Small intestine (tissue), 16 donors: ENCODE measurements at places on chromosomes 1 and 21.

DNA sequence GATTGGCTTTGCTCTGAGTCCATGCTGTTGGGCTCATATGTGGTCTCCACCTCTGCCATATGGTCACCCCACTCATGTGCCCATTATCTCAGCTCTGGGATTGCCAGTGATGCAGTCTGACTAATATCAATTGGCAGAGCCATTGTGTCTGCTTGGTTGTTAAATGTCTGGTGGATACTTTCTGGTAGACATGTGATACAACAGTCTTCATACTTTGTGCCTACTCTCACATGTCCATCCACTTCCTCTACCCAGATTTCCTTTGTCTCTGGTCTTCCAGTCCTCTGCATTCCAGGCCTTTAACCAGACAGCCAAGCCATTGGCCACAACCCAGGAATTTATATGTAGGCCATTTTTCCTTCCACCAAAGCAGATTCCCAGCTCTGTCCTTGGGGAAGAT is 30.8 kb upstream of the DIPK1A start:
- DNase-seq, result no peak

GRCh38 chr1:153474347-153474746 is 13.9 kb upstream of the S100A7 start:
- DNase-seq, result no peak

DNA sequence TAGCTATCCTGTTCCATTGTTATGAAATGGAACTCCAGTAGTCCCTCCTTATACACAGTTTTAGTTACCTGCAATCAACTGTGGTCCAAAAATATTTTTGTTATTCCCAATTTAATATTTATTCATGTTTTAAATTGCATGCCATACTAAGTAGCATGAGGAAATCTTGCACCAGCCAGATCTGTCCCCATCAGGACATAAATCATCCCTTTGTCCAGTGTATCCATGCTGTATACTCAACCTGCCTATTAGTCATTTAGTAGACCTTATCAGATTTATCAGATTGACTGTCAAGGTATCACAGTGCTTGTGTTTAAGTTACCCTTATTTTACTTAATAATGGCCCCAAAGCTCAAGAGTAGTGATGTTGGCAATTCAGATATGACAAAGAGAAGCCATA is 207.9 kb upstream of the DMRTA2 start:
- DNase-seq, result no peak

GRCh38 chr1:182122913-182123260 is 61.4 kb upstream of the ZNF648 start:
- no peak for DNase-seq

DNA sequence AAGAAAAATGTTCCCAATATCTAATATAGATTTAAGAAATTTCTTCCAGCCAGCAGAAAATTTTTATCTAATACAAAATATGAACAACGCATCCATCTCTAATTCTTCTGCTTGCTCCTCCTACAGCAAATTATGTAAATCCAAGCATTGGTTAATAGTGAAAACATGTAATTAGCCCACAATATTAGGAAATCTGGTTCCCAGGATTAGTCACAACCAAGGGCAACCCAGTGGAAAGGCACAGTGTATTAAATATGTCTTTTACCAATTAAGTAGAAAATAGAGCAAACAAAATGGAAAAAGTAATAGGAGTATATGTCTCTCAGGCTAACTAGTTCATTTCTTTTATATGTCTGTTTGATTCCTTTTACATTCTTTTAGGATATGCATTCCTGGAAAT is 59.4 kb upstream of the IFI44L start:
- DNase-seq, result no peak

DNA sequence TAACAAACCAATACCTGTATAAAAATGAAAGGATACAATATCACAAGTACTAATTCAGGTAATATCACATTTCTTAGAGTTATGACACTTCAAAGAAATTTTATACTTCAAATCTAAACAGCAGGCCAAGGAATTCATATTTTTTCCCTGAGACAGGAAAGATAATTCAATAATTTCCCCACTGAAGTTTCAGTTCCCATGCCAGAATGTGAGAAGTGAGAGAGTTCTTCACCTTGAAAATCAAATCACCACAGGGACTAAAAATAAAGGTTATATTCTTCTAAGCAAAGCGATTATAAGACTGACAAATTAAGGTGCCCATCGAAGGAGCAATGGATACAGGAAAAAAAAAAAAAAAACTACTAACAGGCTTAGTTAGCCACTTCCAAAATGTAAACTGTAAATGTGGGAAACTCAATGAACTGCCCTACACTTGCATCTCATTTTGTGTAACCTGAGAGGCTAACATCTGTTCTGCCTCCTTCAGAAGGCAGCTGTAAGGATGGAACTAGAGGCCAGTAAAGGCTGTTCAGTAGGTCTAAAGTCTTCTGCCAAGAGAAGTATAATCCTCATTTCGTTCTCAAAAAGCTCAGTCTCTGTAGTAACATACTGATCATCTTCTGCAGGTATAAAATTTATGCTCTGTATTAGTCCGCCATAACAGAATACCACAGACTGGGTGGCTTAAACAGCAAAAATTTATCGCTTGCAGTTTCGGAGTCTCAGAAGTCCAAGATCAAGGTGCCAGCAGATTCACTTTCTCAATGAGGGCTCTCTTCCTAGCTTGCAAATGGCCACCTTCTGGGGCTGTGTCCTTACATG is 127.8 kb downstream of the RERE start:
- no peak for DNase-seq

DNA sequence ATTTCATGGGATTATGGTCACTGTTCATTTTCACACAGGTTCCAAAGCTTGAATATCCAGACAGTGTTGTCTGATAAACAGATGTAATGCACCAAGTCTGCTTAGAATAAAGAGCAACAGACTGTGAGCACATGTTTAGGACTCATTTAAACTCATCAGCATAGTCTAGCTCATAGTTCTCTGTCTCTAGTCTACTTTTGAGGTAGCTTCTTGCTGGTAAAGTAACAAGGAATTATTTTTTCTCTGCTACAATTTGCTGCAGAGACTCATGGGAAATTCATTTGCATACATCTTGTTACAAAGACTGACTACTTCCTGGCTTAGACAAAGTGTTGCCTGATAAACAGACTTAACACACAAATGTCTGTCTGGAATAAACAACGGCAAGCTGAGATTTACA is 187.2 kb downstream of the NFIA start:
- no peak for DNase-seq

DNA sequence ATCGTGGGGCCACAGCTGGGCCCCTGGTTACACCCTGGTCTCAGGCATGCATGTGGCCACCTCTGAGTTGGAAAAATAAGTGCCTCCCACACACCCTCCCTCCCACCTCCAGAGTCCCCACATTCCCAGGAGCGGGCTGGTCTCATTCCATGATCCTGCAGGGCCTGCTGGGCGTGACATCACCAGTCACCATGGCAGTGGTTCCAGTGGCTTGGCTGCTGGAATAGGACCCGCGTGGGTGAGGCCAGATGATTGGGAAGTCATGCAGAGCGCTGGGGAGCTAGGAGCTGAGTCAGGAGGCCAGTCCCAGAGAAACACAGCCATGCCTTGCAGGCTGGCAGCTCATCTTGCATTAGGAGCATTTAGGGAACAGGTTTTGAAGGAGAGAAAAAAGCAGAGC is 125.4 kb upstream of the TMEM51 start:
- no peak for DNase-seq

GRCh38 chr1:240029418-240029817 is 62.3 kb upstream of the FMN2 start:
- DNase-seq, result no peak

DNA sequence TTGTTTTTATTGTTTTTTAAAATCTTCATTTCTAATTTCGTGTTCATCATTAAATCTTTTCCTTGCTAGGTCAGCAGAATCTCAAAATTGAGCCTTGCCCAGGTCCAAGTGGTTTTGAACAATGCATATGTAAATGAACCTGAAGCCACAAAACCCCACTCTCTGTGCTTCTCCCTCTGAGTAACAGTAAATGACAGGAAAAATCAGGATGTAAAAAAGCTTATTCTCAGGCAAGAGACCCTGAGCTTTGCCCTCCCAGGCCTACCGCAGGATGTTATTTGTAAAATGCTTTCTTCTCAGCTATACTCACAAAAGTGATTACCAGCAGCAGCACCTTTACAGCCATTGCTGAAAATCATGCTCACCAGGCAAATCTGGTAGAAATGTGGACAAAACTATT is 47.6 kb downstream of the TYW3 start:
- no peak for DNase-seq

DNA sequence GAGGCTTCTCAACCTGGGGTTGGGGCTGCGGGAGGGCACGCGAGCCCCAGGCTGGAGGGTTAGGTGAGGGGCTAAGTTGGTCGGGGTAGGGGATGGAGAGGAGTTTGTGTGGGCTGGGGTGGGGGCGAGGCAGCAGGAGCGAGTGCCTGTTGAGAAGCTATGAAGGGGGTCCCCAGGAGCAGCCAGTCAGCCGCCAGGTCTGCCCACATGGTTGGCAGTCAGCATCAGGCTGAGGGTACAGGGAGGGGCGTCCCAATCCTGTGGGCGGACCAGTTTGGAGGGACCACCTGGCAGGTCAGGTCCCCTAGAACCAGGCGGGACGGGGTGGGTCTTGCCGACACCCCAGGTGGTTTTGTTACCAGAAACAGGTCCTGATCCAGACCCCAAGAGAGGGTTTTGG is 400 bp upstream of the TRIM17 start:
- DNase-seq, result no peak

- DNase-seq, result no peak
These were observed 439.4 kb downstream of the PTPRU start for GRCh38 chr1:29675481-29676263.
